ENCODE measurements at places on chromosomes 7 and 10. TPM values are rescaled to one million over a fixed set of nuclear protein-coding genes. Genes with fewer than 3 reads are reported as not detected.

The JCAD gene
- 0.61 TPM for total RNA-seq

DNA sequence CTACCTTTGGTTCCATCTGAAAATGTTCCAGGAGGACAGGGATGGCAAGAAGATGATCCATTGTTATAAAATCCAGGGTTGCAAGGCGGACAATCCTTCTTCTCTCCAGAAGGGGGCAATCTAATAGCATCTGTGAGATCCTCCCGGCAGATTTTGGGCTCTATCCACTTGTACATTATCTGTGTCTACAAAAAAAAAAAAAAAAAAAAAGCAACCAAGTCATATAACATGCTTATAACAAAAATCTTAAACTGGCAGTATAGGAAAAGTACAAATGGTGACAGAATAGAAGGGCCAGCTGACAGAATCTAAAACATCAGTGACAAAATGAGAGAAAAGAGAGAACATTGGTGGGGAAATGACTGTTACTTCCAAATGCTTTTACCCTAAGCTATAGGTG, 132.7 kb downstream of the ELAPOR2 start:
- DNase-seq = peak; percentile 37

- DNase-seq = no peak
Measured at GRCh38 chr7:75631711-75632110, 107.0 kb downstream of the HIP1 start.

The TDRD1 gene
- not detected for total RNA-seq

GRCh38 chr7:101133621-101134398, 6.9 kb downstream of the SERPINE1 start:
- no peak for DNase-seq

- DNase-seq = no peak
Measured at GRCh38 chr7:81111358-81111757, 192.5 kb upstream of the SEMA3C start.

GRCh38 chr10:86711513-86712316, 43.4 kb downstream of the LDB3 start:
- peak; percentile 47 for DNase-seq

DNA sequence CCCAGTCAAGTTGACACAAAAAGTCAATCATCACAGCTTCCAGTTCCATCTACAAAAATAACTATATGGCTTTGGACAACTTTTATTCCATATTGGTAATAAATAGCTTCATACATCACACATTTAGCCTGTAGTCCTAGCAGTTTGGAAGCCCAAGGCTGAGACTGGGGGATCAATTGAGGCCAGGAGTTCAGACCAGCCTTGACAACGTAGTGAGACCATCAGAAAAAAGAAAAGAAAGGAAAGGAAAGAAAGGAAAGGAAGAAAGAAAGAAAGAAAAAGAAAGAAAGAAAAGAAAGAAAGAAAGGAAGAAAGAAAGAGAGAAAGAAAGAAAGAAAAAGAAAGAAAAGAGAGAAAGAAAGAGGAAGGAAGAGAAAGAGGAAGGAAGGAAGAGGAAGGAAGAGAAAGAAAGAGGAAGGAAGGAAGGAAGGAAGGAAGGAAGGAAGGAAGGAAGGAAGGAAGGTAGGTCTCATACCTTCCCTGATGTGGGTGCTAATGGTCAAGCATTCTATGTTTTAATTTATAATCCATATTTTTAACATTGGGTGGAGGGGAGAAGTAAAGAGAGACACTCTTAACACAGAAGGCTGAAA, 37.8 kb downstream of the CAV1 start:
- no peak for DNase-seq

DNA sequence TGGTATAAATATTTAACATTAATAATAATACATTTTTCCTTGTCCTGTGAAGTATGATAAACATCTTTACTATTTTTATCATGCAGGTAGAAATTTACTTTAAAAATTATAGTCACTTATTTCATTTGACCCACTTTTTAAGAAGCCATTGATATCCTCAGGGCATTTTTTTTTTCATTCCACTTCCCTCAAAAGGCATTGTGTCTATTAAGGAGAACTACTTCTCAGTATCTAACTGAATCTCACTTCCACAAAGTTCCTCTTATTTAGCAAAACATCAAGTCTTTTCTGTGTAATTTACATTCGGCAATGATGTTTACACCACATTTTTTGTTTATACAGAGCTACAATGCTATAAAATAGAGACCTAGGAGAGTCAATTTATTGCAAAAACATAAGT, 388.2 kb upstream of the AKR1E2 start:
- DNase-seq = no peak

The HHEX gene
- total RNA-seq = not detected

The NEBL gene
- 8.4 TPM for total RNA-seq

The CHST15 gene
- total RNA-seq = 1.3 TPM

GRCh38 chr10:35822316-35822715, 180.2 kb upstream of the FZD8 start:
- peak; percentile 5 for DNase-seq

- no peak for DNase-seq
Measured at GRCh38 chr7:27804139-27804538, 64.2 kb downstream of the TAX1BP1 start.

DNA sequence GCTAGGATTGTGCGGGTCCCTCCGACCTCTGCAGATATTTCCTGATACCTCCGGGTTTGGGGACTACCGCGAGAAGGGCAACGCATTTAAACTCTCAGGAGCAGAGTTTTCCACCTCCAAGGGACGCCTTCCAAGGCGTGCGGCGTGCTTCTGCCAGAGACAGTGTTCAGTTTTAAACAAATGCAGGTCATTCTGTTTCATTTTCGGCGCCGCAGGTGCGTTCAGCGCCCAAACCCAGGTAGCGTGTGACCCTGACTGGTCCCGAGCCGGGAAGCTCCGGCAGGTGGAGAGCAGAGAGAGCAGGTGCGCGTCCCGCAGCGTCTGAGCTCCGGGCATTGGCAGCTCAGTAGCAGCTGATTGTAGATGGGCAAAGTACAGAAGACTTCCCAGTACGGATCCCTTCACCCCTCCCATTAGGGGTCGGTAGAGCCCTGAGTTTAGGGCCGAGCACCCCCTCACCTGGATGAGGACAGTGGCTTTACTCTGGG, 1.4 kb upstream of the CYP26A1 start:
- DNase-seq = no peak

The TMEM213 gene
- not detected for total RNA-seq

The CALHM1 gene
- not detected for total RNA-seq

DNA sequence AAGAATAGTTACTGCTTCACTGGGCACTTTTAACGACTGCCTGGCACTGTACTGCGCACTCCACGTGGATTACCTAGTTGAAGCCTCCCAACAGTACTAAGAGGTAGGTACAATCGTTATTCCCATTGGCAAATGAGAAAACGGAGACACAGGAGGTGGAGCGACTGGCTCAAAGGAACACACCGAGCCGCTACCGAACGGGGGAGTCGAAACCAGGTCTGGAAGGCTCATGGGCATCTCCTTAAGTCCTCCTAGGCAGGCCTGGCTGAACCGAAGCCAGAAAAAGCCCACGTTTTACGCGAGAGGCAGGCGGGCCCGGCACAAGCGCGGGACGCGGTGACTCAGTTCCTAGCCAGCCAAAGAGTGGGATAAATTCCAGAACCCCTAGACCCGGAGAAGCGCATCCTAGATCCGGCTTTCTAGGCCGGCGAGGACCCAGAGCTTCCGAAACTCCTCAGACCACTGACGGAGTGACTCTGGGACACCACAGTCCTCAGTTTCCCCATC, 472 bp downstream of the PDAP1 start:
- no peak for DNase-seq

- no peak for DNase-seq
Measured at GRCh38 chr10:117362313-117362712, 12.9 kb downstream of the PDZD8 start.

The CADPS2 gene
- 3.7 TPM for total RNA-seq

DNA sequence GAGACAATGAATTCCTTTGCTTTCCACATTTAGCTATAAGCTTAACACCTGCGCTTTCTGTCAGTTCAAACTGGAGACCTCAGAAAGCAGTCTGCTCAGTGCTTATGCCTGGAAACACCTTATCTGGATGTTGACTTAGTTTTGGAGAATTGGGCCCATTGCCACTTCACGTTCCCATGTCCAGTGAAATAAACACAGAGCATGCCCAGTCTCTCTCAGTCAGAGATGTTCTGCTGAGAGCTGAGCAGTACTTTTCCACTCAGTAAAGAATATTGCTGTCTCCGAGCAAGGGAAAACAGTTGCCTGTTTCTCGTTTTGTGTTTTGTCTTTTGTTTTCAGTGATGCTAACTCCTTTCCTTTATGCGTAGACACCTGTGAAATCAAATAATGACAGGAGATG, 83.2 kb upstream of the PRR15 start:
- no peak for DNase-seq

GRCh38 chr7:142788303-142789289, 17.8 kb downstream of the PRSS2 start:
- DNase-seq = no peak

GRCh38 chr7:132276234-132276630, 300.0 kb downstream of the PLXNA4 start:
- no peak for DNase-seq

- no peak for DNase-seq
Measured at GRCh38 chr7:151871904-151872303, 5.0 kb downstream of the PRKAG2 start.

GRCh38 chr7:16034353-16034752, 347.9 kb upstream of the MEOX2 start:
- no peak for DNase-seq

GRCh38 chr7:133771788-133772419, 355.2 kb upstream of the LRGUK start:
- no peak for DNase-seq

The GCK gene
- 0.42 TPM for total RNA-seq

The FBH1 gene
- 74.6 TPM for total RNA-seq

GRCh38 chr10:70379581-70380176, 2.7 kb downstream of the LRRC20 start:
- no peak for DNase-seq

All from neural crest cell (in vitro differentiated cells).